SJSA1 (cell line): ENCODE measurements at places on chromosomes 3 and 15.
A peak's percentile ranks its signal among the peaks of the same experiment; 100 is the strongest.

GRCh38 chr15:98927022-98927421 is 80.6 kb downstream of the PGPEP1L start:
- no peak for DNase-seq

- DNase-seq = no peak
Observed at GRCh38 chr15:80601256-80601655, 93.9 kb upstream of the ABHD17C start.

DNA sequence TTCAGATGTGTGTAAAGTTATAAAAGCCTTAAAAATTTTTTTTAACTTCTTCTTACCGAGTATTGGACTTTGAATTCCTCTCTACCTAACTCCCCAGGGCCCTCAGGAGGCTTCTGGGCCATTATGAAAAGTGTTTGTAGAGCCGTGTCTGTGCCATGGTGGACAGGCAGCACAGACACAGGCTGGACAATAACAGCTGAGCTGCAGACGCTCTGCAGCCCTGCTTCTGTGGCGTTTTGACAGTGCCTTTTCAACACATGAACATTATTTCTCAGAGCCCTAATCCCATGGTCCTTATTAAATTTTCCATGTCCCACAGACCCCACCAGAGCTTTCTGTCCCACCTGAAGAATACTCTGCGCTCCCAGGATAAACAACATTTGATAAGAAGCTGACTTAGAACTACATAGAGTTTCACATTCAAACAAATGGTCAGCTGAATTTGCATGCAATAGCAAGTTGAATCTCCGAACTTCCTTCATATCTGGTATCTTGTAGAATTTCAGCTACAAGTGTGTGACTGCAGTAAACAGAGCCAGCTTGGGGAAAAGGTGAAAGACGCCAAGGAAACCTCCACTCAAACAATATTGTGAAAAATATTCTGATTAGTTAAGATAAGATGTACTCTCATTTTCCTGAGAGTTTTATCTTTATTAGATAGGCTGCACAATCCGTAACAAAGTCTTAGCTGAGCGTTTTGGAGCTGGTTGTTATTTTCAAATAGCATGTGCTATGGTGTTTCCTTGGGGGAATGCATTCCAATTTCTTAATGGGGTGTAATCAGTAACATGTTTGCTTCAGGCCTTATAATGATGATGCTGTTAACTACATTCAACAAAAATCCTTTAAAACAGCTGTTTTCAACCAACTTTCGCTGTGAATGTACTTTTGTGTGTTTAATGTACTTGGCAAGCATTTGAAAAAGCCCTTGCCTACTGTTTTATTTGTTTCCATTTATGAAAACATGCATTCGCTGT is 378.2 kb downstream of the MECOM start:
- DNase-seq = no peak

GRCh38 chr3:44885618-44886017 is 11.2 kb downstream of the TGM4 start:
- DNase-seq = peak; percentile 88

DNA sequence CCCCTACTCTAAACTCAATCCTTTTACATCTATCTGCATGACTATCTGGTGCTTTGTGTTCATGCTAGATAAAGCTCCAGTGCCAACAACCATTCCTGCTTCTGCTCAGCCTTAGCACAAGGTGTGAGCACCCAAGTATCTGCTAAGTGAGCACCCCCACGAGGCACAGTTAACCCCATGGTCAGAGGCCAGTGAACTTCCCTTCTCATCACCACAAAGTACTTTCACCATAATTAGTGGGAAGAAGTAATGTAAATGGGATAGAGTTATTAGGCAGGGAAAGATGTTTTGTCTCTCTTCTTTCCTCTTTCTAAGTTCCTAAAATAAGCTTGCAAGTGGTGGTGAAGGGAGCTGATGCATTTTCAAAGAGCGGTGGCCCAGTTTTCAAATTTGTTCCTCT is 96.4 kb downstream of the ANO10 start:
- no peak for DNase-seq

GRCh38 chr3:23834082-23834870 is 28.5 kb downstream of the UBE2E1 start:
- DNase-seq = no peak

- peak; percentile 49 for DNase-seq
Observed at GRCh38 chr3:113791381-113791780, 44.5 kb downstream of the ATP6V1A start.

DNA sequence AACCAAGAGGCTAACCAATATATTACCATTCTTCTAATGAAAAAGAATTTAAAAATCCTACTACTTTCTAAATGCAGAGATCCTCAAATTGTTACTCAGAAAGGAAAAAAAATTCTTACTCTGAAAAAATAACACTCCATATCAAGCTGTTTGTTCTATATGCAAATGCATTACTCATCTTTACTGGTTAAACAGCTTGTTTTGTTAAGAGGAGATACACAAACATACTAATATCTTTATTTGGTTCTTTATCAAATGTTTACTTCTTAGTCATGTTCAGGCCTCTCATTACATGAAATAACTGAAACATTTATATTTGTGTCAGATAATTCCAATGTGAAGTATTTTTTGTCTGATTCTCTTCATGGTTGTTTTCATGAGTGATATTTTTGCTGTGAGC is 146.8 kb downstream of the PCCB start:
- DNase-seq = peak; percentile 35

DNA sequence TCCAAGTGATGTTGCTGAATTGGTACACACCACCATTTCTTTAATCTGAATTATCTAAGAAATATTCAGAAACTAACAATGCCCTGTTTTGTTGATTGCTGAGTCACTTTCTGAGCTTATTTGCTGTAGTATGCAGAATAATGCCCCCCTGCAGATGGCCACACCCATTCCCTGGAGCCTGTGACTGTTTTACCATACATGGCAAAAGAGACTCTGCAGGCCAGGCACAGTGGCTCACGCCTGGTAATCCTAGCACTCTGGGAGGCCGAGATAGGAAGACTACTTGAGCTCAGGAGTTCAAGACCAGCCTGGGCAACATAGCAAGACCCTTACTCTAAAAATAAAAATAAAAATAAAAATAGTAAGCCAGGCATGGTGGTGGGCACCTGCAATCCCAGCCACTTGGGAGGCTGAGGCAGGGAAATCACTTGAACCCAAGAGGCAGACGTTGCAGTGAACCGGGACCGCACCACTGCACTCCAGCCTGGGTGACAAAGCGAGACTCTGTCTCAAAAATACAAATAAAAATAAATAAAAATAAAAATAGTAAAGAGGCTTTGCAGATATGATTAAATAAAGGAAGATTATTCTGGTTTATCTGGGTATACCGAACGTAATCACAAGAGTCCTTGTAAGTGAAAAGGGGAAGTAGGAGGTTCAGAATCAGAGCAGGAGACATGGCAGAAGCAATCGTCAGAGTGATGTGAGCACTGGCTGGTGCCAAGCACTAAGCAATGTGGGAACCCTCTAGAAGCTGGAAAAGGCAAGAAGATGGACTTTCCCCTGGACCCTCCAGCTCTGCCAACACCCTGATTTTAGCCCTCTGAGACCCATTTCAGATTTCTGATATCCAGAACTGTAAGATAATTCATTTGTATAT is 19.0 kb downstream of the PCYT1A start:
- DNase-seq = peak; percentile 72

GRCh38 chr15:49023354-49023753 is 22.9 kb downstream of the SECISBP2L start:
- DNase-seq = no peak
